A549 treated with DMSO at 1 μM for 4 hours (cell line): ENCODE measurements at places on chromosomes 4 and X. TPM values are rescaled to one million over a fixed set of nuclear protein-coding genes. Genes with fewer than 3 reads are reported as not detected.

FAM149A gene
- total RNA-seq = 1.4 to 2.0 TPM (median 1.6 TPM) in 5 replicates

SEL1L3 gene
- 24.2 to 29.0 TPM (median 25.4 TPM) in 5 replicates for total RNA-seq

STK32B gene
- total RNA-seq = 19.0 to 22.9 TPM (median 22.7 TPM) in 5 replicates

DCUN1D4 gene
- total RNA-seq = 17.2 to 21.1 TPM (median 20.0 TPM) in 5 replicates

HTN1 gene
- total RNA-seq = not detected in 5 replicates

STOX2 gene
- 3.1 to 4.1 TPM (median 3.7 TPM) in 5 replicates for total RNA-seq

GABRE gene
- total RNA-seq = 15.9 to 28.1 TPM (median 23.7 TPM) in 5 replicates

PLXNB3 gene
- 1.3 to 4.6 TPM (median 3.7 TPM) in 5 replicates for total RNA-seq

ABCG2 gene
- total RNA-seq = 22.0 to 27.1 TPM (median 22.7 TPM) in 5 replicates

SLC30A9 gene
- total RNA-seq = 23.6 to 29.6 TPM (median 29.6 TPM) in 5 replicates

TGIF2LX gene
- not detected in 5 replicates for total RNA-seq

NDST3 gene
- not detected in 5 replicates for total RNA-seq

EDA gene
- total RNA-seq = 0.69 to 0.78 TPM (median 0.75 TPM) in 5 replicates

MAGEA2 gene
- 0.07 to 0.13 TPM (median 0.09 TPM) in 3 of 5 replicates, not detected in the others for total RNA-seq

ABLIM2 gene
- 0.39 to 0.80 TPM (median 0.50 TPM) in 5 replicates for total RNA-seq

SYN1 gene
- 0.17 to 0.66 TPM (median 0.31 TPM) in 5 replicates for total RNA-seq

STS gene
- total RNA-seq = 2.1 to 3.1 TPM (median 2.4 TPM) in 5 replicates

PASD1 gene
- not detected in 5 replicates for total RNA-seq

PDE6B gene
- not detected in 5 replicates for total RNA-seq

TRAPPC11 gene
- 9.6 to 11.9 TPM (median 11.4 TPM) in 5 replicates for total RNA-seq

SSX2B gene
- not detected in 5 replicates for total RNA-seq

AFM gene
- total RNA-seq = not detected in 5 replicates

RAB41 gene
- not detected in 5 replicates for total RNA-seq

ALPK1 gene
- 1.6 to 2.8 TPM (median 2.2 TPM) in 5 replicates for total RNA-seq

FNIP2 gene
- total RNA-seq = 3.8 to 6.1 TPM (median 4.3 TPM) in 5 replicates
